A549 treated with ZK216348 at 1 μM for 4 hours (cell line): ENCODE measurements at places on chromosomes 16 and 17. TPM values are rescaled to one million over a fixed set of nuclear protein-coding genes. Genes with fewer than 3 reads are reported as not detected.

KRTAP4-3 gene
- total RNA-seq, result not detected in 5 replicates

GP1BA gene
- not detected in 5 replicates for total RNA-seq

ZNF668 gene
- 7.2 to 21.8 TPM (median 16.1 TPM) in 5 replicates for total RNA-seq

DPEP2 gene
- not detected in 5 replicates for total RNA-seq

ZFPM1 gene
- 5.3 to 10.1 TPM (median 8.4 TPM) in 5 replicates for total RNA-seq

ACSM2B gene
- total RNA-seq, result not detected in 5 replicates

NPIPB4 gene
- 23.3 to 30.9 TPM (median 26.0 TPM) in 5 replicates for total RNA-seq

XYLT2 gene
- 14.3 to 25.7 TPM (median 23.4 TPM) in 5 replicates for total RNA-seq

GGNBP2 gene
- 57.6 to 81.3 TPM (median 63.4 TPM) in 5 replicates for total RNA-seq

CDRT15L2 gene
- not detected in 5 replicates for total RNA-seq

CDK12 gene
- total RNA-seq, result 28.6 to 43.7 TPM (median 35.8 TPM) in 5 replicates

CIITA gene
- total RNA-seq, result 0.08 to 0.16 TPM (median 0.16 TPM) in 3 of 5 replicates, not detected in the others

TUFM gene
- 177 to 322 TPM (median 284 TPM) in 5 replicates for total RNA-seq

HS3ST3A1 gene
- 0.36 TPM in 1 of 5 replicates, not detected in the others for total RNA-seq

CACNA1H gene
- 6.3 to 18.6 TPM (median 17.1 TPM) in 5 replicates for total RNA-seq

ZNF469 gene
- total RNA-seq, result 5.5 to 14.1 TPM (median 11.2 TPM) in 5 replicates

FN3K gene
- total RNA-seq, result 6.3 to 10.2 TPM (median 9.0 TPM) in 5 replicates

CCL23 gene
- total RNA-seq, result not detected in 5 replicates

NOG gene
- 0.70 to 1.3 TPM (median 1.00 TPM) in 5 replicates for total RNA-seq

PTGES3L gene
- 0.69 to 1.2 TPM (median 0.74 TPM) in 5 replicates for total RNA-seq

SECTM1 gene
- total RNA-seq, result 1.4 to 4.2 TPM (median 1.8 TPM) in 5 replicates

TBC1D3I gene
- 0.20 to 0.46 TPM (median 0.23 TPM) in 5 replicates for total RNA-seq

ASPHD1 gene
- 12.4 to 27.0 TPM (median 23.7 TPM) in 5 replicates for total RNA-seq

TM4SF5 gene
- 0.44 to 1.2 TPM (median 0.78 TPM) in 5 replicates for total RNA-seq

SLC5A10 gene
- 0.18 to 0.52 TPM (median 0.28 TPM) in 5 replicates for total RNA-seq

SERPINF2 gene
- total RNA-seq, result 1.7 to 3.1 TPM (median 2.3 TPM) in 5 replicates

KRT35 gene
- not detected in 5 replicates for total RNA-seq
